ENCODE measurements at places on chromosomes 6 and 20.
A peak's percentile ranks its signal among the peaks of the same experiment; 100 is the strongest.

DNA sequence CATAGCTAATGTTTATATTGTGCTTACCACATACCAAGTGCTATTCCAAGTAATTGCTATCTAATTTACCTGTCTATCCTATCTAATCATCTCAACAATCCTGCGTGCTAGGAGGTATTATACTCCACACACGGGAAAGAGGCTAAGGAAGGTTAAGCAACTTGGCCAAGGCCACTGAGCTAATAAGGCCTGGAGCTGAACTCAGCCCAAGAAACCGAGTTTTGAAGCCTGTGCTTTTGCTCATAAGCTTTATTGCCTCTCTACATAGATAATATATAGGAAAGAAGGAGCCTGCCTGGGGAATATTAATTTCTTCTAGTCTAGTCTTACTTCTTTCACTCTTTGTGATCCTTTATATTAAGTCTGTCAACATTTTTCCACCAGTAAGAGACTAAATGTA lies 67.8 kb upstream of the ADGRF4 start:
- DNase-seq: no peak

GRCh38 chr6:71107911-71108420 lies 151.1 kb upstream of the B3GAT2 start:
- peak; percentile 82 for DNase-seq

DNA sequence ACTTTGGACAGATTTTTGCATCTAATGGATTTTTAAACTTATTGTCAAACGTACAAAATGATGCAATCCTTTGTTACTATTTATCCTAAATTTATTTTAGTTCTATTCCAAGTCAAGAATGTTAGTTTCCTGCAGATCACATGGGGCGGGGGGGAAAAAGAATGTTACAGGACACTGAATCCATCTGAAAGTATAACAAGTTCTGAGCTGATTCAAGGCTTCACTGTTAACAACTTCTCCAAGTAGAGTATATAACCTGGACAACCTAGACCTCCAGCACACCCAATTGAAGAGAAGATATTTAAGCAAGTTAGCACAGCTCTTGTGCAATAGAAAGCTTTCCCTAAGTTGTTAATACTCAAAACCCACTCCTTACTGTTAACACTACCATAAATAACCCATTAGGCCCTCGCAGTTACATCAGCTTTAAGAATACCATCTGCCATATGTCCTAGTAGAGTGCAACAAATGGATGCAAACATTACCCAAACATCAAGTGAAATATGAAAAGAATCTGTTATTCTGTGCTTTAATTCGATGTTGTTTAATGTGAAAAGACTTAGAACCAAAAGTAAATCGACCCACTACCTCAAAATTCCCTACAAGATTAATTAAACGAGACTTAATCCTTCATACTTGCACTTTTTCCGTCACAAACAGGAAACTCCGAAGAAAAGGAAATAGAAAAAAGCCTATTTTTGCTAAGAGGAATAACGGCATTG lies 1.3 kb downstream of the SEC63 start:
- DNase-seq: no peak

DNA sequence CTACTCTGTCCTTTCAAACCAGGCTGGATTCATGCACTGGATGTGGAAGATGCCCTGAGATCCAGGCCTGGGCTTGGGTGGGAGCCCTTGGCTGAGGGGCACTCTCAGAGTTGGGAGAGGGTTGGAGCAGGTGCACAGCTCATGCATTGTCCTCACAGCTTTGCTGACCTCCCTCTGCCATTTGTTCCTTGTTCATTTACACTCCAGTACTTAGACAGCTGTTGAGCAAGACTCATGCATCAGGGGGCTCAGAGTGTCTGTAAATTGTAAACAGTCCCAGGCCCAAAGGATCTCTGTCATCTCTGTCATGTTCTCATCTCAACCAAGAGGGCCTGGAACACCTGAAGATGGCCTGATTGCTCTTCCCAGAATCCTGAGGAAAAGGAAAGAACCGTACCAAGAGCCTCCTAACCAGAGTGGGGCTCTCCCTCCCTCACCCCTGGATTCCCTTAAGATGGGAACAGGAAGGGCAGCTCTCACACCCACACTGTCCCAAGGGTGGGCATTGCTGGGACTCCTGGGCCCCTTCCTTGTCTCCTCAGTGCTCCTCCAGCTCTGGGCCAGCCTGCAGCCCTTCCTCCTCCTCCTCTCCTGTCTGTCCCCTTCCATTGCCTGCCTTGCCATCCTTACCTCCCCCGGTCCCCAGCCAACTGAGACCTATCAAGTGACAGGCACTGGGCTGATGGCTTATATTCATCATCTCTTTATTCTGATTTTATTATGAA lies 132.9 kb downstream of the FOXO3 start:
- DNase-seq: no peak

GRCh38 chr6:21769968-21770367 lies 176.4 kb downstream of the SOX4 start:
- no peak for DNase-seq

DNA sequence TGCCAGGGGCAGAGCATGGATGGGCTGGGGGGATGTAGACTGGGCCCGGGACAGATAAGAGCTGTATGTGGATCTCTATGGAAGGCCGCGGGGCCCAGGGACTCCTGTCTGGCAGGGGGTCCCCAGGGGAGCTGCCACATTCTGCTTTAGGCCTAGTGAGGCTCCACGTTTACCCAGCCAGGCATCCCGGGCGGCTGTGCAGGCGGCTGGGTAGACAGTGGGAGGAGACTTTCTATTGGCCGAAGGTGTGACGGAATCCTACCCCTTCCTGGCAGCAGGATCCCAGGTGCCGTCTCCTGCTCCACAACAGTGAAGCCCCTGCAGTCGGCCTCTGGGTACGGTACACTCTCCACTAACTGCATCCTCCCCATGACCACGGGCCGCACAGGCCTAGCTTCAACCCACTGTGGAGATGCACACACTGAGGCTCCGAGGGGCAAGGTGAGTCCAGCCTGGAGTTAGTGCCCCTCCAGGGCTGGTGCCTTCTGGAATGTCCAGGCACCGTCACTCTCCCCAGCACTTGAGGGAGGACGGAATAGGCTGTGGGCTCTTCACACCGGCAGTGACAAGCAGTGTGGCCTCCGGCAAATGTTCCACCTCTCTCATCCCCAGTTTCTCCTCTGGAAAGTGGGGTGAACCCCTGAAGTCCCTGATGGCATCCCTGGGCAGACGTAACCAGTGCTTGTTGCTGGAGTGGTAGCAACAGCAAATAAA lies 36.8 kb upstream of the ZBP1 start:
- no peak for DNase-seq

GRCh38 chr20:53253668-53254067 lies 281.5 kb downstream of the TSHZ2 start:
- DNase-seq: no peak

- DNase-seq: no peak
Observed at GRCh38 chr6:16473184-16473907, 235.0 kb downstream of the GMPR start.

Data from kidney epithelial cell (primary cell).